Heart left ventricle (tissue), 16 donors: ENCODE measurements at places on chromosomes 12 and 14.
A peak's percentile ranks its signal among the peaks of the same experiment; 100 is the strongest.

- H3K4me1 ChIP-seq, result no peaks in the 10 kb centered on the region
- H3K27me3 ChIP-seq, result peaks cover 19% of the 10 kb centered on the region
These were observed at the start of gene SMOC1 for GRCh38 chr14:69879175-69880043. TSS of gene SMOC1 (plus strand) at chr14:69879416. CDS start at chr14:69879679, 263 bp downstream.

GRCh38 chr14:52949711-52950409, 990 bp downstream of the FERMT2 start:
- H3K27ac ChIP-seq, result peak overlapping the region; percentile 98
- peaks cover 42% of the 10 kb centered on the region for H3K4me1 ChIP-seq
- no peaks in the 10 kb centered on the region for H3K27me3 ChIP-seq
- peak overlapping the region; percentile 90 for H3K4me3 ChIP-seq
- peaks cover 19% of the 10 kb centered on the region for H3K36me3 ChIP-seq

GRCh38 chr12:116962197-116962596, 51.4 kb downstream of the FBXW8 start:
- H3K27me3 ChIP-seq, result no peaks in the 10 kb centered on the region
- DNase-seq, result no peak
- peaks cover 3% of the 10 kb centered on the region for H3K4me1 ChIP-seq
- no peak overlapping the region for H3K4me3 ChIP-seq
- no peak overlapping the region for H3K27ac ChIP-seq

GRCh38 chr14:71169861-71170260, 262.6 kb downstream of the PCNX1 start:
- DNase-seq, result no peak
- H3K36me3 ChIP-seq, result no peaks in the 10 kb centered on the region
- H3K27me3 ChIP-seq, result peaks cover 9% of the 10 kb centered on the region
- no peak overlapping the region for H3K4me3 ChIP-seq
- peaks cover 7% of the 10 kb centered on the region for H3K4me1 ChIP-seq
